ENCODE measurements at places on chromosomes 4 and X.
A peak's percentile ranks its signal among the peaks of the same experiment; 100 is the strongest.

GRCh38 chrX:40573763-40574162, 7.0 kb upstream of the ATP6AP2 start:
- DNase-seq, result no peak

DNA sequence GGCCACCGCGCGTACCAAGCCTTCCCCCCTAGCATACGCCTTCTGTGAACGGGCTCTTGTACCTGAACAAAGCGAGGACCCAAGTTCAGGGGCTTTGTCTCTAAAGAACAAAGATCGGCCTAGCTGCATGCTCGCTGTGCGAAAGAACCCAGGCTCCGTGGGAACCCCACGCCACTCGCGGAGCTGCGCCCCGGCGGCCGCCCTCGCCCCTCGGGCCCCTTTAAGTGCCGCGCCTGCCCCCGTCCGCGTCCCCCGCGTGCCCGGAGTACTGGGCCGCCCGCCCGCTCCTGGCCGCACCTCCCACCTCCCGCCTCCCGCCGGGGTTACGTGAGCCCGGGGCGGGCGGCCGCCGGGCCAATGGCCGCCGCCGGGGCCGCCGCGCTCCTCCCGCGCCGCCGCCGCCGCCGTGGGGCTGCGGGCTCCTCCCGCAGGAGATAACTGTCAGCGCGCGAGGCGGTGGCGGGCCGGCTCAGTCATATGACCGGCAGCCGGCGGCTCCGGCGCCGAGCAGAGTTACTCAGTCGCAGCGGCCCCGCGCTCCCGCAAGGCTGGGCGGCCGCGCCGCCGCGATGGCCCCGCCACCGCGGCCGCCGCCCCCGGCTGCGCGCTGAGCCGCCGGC, at the start of gene FNIP2:
Gene FNIP2 (plus strand): TSS at position 472 of the 620 bp plus-strand sequence. CDS start 187 bp downstream, outside the sequence.
- peak; percentile 84 for DNase-seq

DNA sequence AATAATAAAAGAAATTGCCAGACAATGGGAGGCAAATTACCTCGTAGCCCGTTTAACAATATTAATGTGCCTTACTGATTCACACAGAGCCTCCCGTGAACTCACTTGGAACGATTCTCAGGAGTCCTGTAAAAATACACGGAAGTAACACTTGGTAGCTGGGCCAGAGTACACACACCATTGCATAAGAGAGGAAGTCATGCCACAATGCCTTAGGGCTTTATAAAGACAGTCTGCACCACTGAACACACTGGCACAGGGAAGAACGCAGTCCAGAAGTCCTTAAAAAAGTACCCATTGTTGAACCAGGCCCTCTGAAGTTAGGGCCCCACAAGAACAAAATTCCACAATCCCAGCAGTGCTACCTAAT, 15.1 kb downstream of the SLC2A9 start:
- DNase-seq, result no peak

- DNase-seq, result no peak
Measured at GRCh38 chr4:97670703-97671269, 472.5 kb downstream of the STPG2 start.

GRCh38 chr4:8703401-8703696, 110.8 kb downstream of the CPZ start:
- DNase-seq, result peak; percentile 17

DNA sequence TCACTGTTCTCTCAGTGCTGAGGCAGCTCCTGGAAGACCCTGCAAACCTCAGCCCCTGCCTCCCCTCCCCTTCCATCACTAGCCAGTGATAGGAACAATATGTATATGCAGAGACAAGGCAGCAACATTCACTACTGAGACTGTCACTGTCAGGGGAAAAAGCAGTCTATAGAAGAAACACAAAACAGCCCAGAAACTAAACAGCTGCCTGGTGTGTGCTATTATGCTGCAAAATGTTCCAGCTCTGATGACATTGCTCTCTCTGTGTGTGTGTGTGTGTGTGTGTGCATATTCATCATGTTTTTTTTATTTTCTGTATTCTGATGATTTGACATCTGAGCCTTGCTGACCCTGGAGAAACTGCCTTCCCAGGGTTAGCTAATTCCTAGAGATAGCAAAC, 147.2 kb downstream of the SPATA18 start:
- DNase-seq, result no peak

DNA sequence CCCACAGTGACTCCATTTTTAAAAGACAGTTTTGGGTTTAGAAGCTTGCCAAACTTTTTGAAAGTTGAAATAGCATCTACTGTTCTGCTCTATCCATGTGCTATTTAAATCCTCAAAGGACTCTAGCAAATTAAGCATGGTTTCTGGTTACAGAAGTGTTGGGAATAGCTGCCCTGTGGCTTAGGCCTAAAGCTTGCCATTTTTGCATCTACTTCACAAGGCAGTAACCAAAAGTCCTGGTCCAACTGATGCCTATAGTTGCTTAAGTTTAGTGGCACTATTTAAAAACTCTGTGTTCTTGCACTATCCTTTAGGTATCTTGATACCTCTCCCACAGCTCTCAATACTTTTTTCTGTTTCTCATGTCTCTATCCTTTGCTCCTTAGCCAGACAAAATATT, 251.0 kb upstream of the GPC4 start:
- no peak for DNase-seq

- DNase-seq, result no peak
Measured at GRCh38 chr4:187608001-187608421, 387.6 kb upstream of the ZFP42 start.

DNA sequence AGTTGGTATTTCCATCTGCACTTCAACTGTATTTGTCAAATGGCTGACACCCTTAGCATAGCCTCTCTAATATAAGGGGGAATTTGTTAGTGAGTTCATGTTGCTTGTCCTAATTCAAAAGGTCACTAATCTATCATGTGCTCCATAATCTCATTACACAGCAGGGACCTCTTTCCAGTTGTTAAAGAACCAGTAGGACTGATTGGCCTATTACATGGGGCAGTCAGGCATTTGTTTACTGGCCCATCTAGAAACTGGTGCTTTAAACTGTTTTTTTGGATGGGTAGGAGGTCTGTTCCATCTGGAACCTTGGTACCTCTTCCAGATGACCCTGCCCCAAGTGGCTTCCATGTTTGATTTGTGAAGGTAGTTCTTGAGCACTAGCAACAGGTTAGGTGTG, 11.4 kb downstream of the ANK2 start:
- no peak for DNase-seq

GRCh38 chrX:34687095-34687494, 30.0 kb upstream of the TMEM47 start:
- DNase-seq, result no peak

- no peak for DNase-seq
Measured at GRCh38 chrX:20271186-20271585, 4.5 kb upstream of the RPS6KA3 start.

DNA sequence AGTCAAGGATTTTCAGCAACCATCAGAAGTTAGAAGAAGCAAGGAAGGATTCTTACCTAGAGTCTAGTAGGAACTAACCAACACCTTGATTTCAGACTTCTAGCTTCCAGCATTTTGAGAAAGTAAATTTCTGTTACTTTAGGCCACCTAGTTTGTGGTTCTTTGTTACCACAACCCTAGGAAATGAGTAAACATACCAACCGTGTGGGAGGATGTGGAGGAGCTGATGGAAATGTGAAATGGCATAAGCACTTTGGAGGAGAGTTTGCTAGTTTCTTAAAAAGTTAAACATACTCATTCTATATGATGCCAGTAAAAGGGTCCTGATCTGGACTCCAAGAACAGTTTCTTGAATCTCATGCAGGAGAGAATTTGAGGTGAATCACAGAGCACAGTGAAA, 679.4 kb downstream of the PDHA2 start:
- DNase-seq, result no peak

GRCh38 chr4:53309321-53310040, 56.4 kb downstream of the SCFD2 start:
- no peak for DNase-seq

Measured in psoas muscle (tissue), 8 donors.